ENCODE measurements at places on chromosomes 3 and 15.
A peak's percentile ranks its signal among the peaks of the same experiment; 100 is the strongest.

DNA sequence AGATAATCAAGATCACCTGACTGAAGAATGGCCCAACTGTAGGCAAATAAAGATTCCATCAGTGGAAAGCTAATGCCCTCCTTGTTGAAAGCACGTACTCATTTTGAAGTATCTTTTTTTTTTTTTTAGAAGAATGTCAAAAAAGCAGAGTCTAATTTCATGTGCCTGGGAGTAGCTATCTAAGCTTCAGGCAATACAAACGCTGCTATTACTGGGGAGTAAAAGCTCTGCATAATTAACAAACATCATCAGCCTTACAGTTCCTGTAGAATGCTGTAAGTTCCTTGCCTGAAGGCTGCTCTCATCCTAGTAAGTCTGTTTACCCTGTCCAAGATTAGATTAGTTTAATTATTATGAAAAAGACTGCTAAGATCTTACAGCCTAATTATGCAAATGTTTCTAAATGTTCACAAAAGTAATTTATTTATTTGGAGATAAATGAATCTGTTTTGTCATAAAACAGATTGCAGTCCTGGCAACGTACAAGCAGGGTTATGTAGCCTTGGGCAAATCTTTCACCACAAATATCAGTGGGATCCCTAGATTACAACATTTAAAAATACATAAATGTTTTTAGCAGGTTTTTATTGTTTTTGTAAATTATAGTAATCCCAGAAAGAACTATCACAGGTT, 451.3 kb upstream of the AGTR1 start:
- no peak for DNase-seq

GRCh38 chr3:178545337-178545736, 9.1 kb downstream of the KCNMB2 start:
- DNase-seq = no peak

DNA sequence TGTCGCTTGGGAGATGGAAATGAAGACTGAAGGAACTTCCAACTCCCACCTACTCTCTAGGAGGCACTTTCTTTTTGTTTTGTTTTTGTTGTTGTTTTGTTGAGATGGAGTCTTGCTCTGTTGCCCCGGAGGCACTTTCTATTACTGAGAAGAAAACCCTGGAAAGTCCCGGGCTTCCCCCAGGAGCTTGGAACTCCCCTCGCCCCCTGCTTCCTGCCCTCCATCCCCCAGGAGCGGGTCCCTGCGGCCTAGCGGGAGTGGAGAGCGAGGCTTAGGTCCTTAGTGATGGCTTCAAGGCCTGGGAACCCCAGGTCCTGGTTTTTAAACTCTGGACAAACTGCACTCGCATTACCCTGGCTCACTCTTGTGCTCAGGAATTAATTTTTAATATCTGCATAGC, 195.7 kb downstream of the OCA2 start:
- no peak for DNase-seq

DNA sequence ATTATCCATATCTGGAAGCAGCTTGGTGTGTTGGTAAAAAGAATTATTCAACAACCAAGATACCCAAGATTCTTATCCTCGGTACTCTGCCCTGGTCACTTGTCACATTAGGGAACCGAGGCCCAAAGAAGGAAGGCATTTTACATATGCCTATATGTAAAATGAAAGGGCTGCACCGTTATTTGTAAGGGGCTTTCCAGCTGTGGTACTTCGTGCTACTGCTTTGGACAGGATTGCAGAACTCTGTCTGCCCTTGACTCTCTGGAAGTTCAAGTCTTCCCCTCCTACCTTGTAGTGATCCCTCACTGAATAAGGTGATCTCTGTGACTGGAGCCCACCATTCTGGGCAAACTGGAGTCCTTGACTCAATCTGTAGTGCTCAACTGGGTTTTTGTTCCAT, 198.9 kb upstream of the TOPAZ1 start:
- DNase-seq = no peak

- no peak for DNase-seq
These were observed 17.6 kb downstream of the GALK2 start for GRCh38 chr15:49187549-49188245.

- DNase-seq = no peak
These were observed 101.2 kb upstream of the RGMA start for GRCh38 chr15:93190238-93190637.

DNA sequence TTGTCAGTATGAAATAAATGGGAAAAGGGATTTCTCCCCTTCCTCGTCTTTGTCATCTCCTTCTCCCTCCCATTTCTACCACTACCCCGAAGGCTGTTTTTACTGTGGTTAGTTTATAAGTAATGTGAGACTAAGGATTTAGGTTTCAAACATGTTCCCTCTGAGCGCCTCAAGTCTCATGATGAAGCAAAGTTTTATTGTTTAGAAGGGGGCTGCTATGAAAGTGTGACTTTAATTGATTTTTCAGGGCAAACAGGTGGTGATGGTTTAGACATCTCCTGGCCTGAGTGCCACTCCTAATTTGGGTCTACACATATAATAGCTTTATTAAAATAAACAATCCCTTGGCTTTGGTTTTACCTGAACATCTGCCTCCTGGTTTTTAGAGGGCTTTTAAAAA, 185.5 kb downstream of the MCTP2 start:
- DNase-seq = no peak

- DNase-seq = peak; percentile 5
These were observed 39.9 kb downstream of the PLCH1 start for GRCh38 chr3:155704771-155705559.

DNA sequence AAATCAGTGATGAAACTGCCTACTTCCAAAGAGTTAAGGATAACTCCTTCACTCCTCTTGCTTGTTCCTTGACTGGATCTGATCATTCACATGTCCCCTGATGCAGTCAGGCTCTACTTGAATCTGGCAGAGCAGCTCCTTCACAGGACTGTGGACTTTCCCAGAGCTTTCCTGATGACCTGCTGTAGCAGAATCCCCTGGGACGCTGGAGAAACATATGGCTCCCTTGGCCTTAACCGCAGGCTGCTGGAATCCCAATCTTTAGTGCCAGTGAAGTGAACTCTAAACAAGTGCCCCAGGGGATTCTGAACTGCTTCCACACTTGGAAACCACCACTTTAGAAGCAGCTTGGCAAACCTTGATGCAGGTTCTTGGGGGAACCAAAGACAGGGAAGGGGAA, 217.8 kb downstream of the CHST2 start:
- DNase-seq = no peak

GRCh38 chr3:170352936-170353335, 4.6 kb upstream of the SKIL start:
- DNase-seq = peak; percentile 40

DNA sequence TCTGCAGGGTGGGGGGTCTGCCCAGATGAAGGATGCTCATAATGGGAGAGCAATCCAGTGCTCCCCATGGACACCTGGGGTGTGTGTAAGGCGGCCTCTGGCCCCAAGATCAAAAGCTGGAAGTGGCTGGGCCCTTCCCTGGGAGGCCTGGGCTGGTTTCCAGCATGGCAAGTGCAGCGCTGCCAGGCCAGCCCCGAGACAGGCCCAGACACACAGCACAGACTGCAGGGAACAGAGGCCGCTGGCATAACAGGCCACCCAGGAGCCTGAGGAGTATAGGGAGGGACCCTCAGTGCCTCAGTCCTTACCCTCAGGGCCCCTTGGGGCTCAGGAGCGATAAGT, 10.0 kb downstream of the ITPKA start:
- no peak for DNase-seq

DNA sequence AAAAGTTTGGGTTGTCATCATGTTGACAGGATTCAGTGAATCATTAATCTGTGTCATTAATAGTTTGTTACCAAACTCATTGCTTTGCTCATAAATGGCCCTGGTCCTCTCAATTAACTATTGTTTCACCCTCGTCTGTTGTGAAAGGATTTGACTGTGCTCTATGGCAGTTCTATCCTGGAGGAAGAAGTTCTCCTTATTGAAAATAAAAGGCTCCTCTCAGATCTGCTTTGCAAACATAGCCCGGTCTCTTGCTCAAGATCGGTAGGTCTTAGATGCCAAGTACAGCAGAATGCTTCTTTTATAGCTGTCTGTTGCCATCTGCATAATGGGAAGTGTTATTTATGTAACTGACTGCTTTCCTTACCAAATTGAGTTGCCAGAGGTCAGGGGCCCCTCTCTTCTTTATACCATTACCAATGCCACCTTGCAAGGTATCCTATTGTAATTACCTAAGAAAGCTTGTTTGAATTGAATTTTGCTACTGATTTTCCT, 146.5 kb downstream of the EBLN2 start:
- no peak for DNase-seq

- DNase-seq = no peak
These were observed 124.1 kb upstream of the HES1 start for GRCh38 chr3:194011807-194012206.

DNA sequence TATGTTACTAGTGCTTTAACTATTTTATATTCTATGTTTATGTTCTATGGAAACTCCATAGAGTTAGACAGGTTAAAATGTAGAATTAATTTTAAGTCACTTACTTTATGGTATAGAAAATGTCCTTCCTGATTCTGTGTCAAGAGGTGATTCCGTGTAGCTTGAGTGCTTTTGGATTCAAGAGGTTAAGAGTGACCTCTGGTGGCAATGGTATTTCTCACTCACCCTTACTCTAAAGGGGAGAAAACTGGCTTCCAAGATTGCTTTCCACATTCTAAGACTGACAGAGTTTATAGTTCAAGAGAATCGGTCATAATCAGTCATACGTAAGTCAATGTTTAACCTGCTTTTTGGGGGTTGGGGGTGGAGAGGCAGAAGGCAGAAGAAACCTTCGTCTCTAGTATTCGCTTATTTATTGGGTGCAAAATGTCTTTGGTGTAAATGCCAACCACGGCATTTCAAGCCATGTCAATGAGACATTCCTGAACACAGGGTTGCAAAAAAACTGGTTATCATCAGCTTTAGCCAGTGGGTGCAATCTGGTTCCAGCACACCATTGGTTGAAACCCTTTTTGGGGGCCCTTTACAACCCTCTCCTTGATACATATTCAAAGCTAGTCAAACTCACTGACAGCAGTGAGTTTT, 92.0 kb upstream of the VGLL3 start:
- peak; percentile 66 for DNase-seq

GRCh38 chr15:57550640-57551039, 41.1 kb upstream of the MYZAP start:
- no peak for DNase-seq

GRCh38 chr15:38781196-38781595, 216.6 kb upstream of the RASGRP1 start:
- DNase-seq = no peak

DNA sequence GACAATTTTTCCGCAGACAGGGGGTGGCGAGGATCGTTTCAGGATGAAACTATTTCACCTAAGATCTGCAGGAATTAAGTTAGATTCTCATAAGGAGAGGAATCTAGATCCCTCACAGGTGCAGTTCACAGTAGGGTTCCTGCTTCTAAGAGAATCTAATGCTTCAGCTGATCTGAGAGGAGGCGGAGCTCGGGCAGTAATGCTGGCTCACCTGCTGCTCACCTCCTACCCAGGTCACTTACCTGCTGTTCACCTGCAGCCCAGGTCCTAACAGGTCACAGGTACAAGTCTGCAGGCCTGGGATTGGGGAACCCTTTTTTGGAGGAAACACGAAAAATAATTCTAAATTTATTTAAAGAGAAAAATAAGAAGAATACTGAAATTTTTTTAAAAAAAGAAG, 406.8 kb downstream of the MCTP2 start:
- DNase-seq = no peak

DNA sequence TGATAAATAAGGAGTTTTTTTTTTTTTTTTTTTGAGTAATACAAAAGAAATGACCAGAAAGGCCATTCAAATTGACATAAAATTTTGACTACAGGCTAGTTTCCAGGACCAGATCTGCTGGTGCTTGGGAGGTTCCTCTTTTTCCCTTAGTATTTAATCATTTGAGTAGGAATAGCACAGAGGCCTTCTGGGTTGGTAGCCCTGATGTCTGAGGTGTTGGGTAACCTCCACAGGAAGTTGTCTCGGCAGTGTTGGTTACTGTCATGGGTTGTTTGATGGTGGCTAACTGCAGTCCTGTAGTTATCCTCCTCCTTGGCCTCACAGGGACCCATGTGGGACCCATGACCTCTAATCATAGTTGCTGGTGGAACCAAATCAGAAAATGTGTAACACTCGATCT, 91.1 kb downstream of the USP13 start:
- DNase-seq = peak; percentile 77

All from KBM-7 (cell line).